Adipocyte (in vitro differentiated cells): ENCODE measurements at places on chromosomes 11 and 22.

- peak; percentile 74 for DNase-seq
Measured at GRCh38 chr11:17277024-17277584, 565 bp downstream of the NUCB2 start.

DNA sequence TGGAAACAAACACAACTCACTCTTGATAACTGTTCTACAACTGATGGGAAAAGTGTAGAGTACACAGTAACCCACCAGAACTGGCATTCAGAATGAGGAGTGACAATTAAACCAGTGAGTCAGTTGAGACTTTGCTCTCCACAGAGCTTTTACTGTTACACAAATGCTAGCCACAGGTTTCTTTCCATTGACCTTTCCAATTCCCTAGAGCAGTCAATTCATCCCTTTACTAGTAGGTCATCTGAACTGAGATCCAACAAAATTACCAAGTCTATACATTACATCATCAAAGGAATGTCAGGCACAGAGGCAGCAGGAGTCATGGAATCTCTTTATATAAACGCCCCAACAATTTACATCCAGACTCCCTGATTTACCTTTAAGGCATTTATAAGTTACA is 65.9 kb downstream of the PHF21A start:
- DNase-seq, result peak; percentile 71

DNA sequence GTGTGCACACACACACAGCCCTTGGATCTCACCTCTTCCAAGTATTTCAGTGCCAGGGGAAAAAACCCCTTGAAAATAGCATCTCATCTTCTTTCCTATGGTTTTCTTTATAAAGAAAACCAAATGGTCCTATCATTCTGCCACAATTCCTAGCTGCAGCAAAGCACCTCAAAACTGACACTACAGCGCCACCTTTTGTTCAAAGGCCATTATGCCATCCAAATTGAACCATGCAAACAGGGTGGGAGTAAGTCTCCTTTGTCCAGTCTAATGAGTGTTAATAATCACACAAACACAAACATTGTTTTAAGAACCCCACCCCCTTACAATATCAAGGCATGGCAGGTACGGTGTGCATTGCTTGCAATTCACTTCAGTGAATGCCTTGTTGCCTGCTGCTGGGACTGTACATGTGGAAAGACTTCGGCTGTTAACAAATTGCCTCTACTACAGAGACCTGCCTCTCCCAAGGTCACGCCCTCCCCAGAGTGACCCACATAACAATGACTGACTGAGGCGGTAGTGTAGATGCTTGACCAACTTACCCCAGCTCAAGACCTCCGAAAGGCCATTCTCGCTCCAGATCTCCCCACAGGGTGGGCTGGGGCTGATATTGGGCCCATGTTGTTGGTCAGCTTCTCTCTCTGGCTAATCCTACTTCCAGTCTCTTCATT is 31.7 kb downstream of the FAM181B start:
- DNase-seq, result peak; percentile 51

GRCh38 chr11:73384531-73384871 is 8.3 kb downstream of the RELT start:
- no peak for DNase-seq

DNA sequence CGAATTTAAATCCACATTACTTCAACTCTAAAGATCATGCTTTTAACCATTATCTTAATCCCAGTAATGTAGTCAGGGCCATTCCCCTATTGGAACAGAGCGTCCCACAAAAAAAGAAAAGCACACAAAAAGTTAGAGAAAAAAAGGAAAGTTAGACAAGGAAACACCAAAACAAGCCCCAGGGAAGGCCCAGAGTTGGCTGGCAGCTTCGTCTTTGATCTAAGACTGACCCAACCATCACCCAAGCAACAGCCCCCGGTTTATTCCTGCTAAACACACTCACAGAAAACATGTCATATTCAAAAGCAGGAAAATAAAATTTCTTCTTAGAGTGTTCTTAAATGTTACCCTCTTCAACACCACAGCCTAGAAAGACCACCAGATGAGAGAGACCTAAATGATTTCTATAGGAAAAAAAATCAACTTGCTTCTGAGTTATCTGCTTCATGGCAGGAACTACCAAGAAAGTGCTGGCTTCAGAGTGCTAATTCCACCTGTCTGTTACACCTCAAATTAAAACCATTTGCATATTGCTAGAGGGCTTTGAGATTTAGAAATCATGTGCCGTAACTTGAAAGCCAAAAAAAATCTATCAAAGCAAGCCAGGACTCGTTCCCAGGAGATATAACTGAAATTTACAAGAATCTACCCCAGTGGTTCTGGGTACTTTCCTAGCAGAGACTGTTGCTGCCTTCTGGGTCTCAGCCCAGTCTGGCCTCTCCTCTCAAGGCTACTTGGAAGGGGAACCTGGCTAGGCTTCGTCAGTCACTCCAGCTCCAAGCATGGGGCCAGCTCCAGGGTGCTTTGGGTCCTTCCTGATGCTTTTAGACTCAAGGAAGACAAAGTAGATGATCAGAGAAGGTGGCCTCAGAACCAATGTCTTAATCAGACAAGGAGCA is 31.2 kb downstream of the POU2AF3 start:
- DNase-seq, result no peak

- no peak for DNase-seq
Measured at GRCh38 chr22:50016988-50017700, 4.6 kb upstream of the IL17REL start.

- peak; percentile 43 for DNase-seq
Measured at GRCh38 chr11:100562128-100562527, 125.0 kb upstream of the ARHGAP42 start.

GRCh38 chr11:72478669-72479068 is 44.3 kb upstream of the CLPB start:
- DNase-seq, result peak; percentile 57

- no peak for DNase-seq
Measured at GRCh38 chr22:46945481-46945880, 183.0 kb downstream of the TBC1D22A start.

DNA sequence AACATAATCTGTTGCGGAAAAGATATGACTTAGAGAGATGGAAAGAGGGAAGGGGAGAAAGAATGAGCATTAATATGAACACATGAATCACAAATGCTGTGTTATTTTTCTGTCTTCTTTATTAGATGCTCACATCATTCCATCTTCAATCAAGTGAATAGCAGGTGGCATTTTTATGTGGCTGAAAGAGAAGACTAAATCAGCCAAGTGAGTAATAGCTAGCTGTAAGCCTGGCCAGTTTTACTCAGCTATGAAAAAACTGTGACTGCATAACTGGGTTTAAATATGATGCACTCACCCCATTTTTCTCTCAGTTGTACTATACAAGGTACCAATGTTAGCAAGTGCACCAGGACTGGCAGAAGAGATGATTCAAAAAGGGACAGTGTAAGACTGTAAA is 571.1 kb downstream of the JRKL start:
- no peak for DNase-seq

DNA sequence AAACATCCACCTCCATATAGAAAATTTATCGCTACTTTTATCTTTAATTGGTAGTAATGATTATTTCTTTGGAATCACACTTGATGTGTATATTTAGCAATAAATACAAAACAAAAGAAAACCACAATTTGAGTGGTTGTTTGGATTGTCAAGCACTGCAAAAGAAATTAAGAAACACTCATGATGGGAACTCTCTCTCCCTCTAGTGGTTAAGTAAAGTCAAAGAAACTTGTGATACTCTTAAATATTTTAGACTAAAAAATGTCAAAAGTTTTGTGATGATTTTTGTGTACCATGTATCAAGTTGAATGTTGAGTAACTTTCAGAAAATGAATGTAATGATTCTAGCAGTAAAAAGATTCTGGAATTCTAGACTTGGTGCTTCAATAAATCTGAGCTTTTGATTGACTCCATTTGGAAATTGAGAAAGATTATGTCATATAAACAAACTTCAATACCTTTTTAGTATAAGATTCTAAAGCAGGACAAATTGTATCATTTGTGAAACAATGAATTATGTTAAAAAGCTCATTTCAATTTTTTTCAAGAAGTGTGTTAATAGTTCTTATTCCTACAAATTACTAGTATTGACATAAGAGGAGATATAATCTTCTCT is 20.8 kb downstream of the MUC15 start:
- DNase-seq, result peak; percentile 63

DNA sequence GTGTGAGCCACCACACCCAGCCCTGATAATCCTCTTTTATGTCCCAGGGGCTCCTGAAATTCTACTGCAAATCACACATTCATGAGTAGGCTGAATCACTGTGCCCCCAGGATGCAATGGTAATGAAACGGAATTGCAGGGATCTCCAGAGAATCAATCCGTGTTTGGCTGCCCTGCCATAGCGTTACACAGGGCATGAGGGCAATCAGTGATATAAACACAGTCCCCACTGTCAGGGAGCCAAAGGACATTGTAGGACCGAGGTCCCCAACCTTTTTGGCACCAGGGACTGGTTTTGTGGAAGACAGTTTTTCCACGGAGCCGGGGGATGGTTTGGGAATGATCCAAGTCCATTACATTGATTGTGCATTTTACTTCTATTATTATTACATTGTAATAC is 9.0 kb upstream of the PLA2G6 start:
- DNase-seq, result no peak

GRCh38 chr11:45333001-45333971 is 47.1 kb upstream of the SYT13 start:
- DNase-seq, result peak; percentile 22

DNA sequence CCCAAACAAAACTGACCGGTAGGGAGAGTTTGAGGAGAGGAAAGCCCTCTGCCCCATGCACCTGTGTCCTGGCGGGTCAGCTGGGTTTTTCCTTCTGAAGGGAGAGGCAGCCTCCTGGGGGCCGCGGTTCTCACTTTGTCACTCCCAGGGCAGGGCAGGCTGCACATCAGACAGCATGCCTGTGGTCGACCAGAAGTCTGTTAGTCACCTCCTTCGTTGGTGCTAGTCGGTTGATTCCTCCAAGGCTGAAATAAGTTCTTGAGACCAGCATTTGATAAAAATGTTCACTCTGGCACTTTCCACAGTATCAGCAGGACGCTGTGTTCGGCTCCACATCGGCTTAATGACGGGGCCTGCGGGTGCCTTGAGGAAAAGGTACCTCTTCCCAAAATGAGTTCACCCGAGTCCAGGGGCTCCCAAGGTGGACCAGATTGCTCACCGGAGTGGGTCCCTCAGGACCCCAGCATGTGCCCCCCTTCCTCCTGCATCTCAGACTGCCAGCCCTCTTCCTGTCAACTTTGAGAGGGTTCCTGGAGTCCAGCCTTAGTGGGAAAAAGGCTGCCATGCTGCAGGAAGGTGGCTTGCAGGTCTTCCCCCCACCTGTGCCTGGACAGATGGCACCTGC is 373.7 kb upstream of the B3GAT1 start:
- DNase-seq, result no peak

GRCh38 chr11:41283191-41283930 is 176.1 kb downstream of the LRRC4C start:
- DNase-seq, result no peak

- peak; percentile 87 for DNase-seq
Measured at GRCh38 chr22:46829117-46829891, 66.9 kb downstream of the TBC1D22A start.

GRCh38 chr11:78801161-78801884 is 226.7 kb upstream of the NARS2 start:
- peak; percentile 96 for DNase-seq

GRCh38 chr11:3195251-3196160 is 23.1 kb downstream of the MRGPRG start:
- peak; percentile 11 for DNase-seq

GRCh38 chr22:18156878-18157713 is 7.1 kb downstream of the USP18 start:
- peak; percentile 94 for DNase-seq

DNA sequence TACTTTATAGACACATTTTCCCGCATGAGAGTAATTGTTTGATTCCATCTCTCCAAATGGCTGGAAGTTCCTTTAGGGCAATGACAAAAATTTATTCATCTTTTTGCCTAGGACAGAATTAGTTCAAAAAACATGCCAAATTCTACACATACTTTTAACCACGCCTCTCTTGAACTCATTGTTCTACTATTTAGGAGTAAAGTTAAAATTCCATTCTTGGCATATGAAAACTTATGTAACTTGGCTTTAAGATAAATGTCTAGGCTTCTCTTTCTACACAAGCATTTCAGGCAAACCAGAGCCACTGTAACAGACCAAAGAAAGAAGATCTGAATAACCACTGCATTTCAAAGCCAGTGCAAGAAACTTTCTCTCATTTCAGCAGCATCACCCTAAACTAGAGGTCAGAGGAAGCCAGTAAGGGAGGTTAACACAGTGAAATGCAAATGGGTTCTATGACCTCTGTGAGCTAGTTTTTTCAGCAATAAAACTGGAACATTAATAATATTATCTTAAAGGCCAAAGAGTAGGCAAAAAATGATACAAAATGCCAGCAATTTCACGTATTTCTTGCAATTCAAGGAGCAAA is 73.0 kb downstream of the RSF1 start:
- peak; percentile 62 for DNase-seq

GRCh38 chr11:116515664-116516184 is 257.1 kb downstream of the BUD13 start:
- no peak for DNase-seq

DNA sequence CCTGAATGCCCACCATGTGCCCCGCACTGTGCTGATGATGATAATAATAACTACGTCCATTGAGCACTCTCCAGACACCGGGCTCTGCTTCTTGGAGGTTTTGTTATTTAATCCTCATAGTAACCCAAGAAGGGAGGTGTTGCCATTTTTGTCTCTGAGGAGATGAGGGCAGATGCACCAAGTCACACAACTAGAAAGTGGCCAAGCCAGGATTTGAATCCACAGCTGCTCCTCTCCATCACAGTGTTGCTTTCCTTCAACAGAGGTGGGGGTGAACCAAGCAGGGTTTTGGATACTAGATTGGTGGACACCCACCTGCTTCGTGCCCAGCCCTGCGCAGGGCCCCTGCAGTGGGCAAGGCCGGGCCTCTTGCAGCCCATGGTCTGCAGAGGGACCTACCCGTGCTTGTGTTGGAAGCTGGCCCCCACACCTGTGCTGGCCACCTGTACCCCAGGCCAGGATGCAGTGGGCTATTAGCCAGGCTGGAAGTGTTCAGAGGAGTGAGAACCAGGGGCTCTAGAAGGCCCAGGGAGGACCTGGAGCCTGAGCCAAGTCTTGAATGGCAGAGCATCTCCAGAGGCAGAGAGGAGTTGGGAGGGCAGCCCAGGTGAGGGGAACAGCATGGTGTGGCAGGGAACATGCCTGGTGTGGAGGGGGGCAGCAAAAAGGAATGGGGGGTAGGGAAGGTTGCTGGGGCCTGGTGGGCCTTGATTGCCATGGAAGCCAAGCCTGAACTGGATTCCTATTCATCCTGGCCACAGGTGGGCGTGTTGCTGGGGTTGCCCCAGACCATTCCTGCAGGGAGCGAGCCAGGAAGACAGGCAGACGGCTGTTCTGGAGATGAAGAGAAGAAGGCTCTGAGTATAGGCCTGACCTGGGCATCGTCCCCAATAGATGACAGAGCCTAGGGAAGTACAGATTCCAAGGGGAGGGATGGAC is 2.7 kb upstream of the DPP3 start:
- no peak for DNase-seq
